ENCODE measurements at places on chromosomes 3 and 15.

- no peak for DNase-seq
Observed at GRCh38 chr15:44414001-44414400, 13.4 kb upstream of the CTDSPL2 start.

- DNase-seq, result no peak
Observed at GRCh38 chr3:173065543-173065981, 75.5 kb downstream of the SPATA16 start.

DNA sequence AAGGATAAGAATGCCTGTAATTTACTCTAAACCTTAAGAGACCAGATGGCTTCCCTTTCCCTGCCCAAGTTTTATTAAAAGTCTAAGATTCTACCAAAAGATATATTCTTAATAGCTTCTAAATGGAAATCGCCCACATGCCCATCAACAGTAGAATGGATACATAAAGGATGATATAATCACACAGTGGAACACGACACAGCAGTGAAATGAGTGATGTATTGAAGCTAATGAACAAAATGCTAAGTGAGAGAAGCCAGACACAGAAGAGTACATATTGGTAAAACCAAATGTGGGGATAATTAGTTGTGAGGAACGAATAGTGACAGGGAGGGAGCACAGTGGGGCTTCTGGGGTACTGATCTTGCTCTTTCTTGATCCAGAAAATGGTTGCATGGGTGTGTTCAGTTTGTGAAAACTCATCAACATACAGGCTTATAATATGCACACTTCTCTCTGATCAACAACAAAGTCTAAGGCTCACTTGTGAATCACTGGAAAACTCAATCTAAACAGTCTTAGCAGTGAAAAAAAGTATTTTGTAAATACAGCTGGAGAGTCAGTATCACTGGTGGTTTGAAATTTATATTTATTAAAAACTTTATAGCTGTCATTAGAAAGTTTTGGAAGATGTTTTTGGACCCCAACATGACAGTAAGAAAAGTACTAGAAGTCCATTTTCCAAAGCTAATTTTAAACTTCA, 170.7 kb upstream of the FAM3D start:
- no peak for DNase-seq

DNA sequence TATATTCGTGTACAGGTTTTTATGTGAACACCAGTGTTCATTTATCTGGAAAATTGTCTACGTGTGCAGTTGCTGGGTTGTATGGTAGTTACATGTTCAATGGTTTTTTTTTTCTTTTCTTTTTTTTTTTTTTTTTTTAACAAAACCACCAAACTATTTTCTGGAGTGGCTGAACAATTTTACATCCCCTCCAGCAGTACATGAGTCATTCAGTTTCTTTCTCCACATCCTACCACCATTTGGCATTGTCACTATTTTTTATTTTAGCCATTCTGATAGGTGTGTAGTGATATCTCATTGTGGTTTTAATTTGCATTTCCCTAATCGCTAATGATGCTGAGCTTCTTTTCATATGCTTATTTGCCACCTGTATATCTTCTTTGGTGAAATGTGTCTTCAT, 256.3 kb upstream of the EOMES start:
- DNase-seq, result no peak
